Right ventricle myocardium superior (tissue), 1 donor: ENCODE measurements at places on chromosomes 3 and 15.

DNA sequence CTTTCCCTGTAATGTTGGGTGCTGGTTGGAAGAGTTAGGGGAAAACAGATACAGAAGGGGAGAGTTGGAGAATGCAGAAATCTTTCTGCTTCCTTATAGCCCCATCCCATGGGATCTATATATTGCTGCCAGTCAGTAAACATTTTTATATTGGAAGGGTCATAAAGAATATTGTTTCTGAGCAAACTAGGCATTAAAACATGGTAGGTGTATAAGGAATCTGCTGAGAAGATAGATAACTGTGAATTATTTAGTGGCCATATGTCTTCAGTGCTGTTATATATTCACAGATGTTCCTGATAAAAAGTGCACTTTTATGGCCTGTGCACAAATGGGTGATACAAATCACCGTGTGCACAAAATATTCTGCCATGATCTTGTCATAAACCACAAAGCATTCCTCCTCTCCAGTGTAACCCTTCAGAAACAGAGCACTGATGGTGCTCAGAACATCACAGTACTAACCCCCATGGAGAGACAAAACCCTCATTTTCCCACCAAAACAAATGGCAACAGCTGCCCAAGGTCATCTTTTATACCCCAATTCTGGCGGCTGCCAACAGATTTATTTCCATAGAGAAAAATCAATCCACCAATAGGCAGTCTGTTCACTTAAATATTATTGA lies 269.3 kb downstream of the SLC9A9 start:
- no peak for DNase-seq

- no peak for DNase-seq
Observed at GRCh38 chr15:75230551-75231371, 27.4 kb upstream of the GOLGA6C start.

DNA sequence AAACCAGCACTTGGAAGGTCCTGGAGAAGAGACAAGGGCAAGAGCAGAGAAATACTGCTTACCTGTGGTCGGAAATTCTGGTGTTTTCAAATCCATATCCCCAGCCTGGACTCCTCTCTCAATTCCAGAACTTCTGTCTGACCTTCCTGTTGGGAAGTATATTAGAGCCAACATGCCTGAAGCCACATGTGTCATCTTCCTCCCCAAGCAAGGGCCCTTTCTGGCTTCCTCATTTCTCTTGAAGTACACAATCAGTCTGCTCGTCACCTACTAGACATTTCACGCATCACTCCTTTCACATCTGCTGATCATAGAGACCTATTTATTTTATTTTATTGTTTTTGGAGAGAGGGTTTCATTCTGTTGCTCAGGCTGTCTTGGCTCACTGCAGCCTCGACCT lies 8.4 kb downstream of the PARP14 start:
- no peak for DNase-seq

GRCh38 chr15:45795440-45796069 lies 160.7 kb downstream of the SQOR start:
- DNase-seq: no peak

DNA sequence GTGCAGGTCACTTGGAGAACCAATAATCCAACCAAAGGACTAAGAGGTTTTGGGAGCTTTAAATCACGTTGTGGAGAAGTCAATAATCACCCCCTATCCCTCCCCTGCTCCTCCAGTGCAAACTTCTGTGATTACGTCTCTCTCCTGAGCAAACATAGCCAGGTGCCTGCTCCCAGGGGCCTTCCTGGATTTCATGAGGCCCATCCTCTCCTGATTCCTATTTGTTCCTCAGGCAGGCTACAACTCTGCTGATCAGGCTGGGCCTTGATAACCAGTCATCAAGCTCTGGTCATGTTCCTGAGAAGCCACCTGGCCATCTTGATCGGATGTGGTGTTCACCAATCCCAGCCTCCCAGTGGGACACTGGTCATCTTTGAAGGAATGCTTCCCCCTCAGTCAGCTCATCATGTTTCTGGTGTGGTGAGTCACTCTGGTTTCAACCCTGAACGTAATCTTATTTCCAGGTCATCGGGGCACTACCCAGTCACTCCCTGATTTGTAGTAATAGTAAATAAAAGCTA lies 2.9 kb upstream of the ZNF710 start:
- DNase-seq: no peak

DNA sequence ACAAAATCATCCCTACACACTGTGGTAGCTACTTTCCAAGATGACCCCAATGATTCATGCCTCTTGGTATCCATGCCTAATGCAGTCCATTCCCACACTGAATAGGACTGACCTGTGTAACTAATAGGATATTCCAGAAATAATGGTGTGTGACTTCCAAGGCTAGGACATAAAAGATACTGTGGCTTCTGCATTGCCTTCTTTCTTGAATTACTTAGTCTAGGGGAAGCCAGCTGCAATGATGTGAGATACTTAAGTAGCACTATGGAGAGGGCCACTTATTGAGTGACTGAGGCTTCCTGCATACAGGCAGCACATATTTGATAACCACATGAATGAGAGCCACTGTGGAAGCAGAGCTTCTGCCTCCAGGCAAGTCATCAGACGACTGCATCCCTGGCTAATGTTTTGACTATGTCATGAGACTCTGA lies 50.1 kb downstream of the NR1I2 start:
- DNase-seq: no peak

DNA sequence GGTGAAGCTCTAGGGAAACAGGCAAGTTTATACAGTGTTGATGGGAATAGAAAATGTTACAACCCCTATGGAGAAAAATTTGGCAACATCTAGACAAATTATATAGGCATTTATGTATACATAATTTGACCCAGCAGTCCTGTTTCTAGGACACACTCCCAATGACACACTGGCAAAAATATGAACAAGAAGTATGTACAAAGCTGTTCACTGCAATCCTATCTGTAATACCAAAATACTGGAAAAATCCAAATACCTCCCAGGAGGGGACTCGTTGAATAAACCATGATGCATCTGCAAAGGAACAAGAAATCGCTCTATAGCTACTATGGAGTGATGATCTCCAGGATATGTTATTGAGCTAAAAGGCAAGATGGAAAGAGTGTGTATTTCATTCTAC lies 8.5 kb downstream of the BFSP2 start:
- DNase-seq: no peak
